T-cell (primary cell): ENCODE measurements at places on chromosomes 12 and 14.

DNA sequence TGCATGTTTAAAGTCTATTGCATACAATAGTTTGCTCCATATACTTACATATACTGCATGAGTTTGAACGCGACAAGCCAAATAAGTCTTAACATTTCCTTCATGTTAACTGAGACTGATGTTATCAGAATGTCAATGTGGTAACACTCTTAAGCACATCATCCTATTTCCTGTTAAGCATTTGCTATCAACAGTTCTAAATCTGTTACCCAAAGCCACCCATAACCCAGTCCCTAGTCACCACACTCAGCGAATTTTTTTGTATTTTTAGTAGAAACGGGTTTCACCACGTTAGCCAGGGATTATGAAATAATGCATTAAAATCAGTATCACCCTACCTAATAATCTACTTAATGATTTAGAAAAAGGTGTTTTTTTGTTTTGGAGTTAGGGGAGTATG is 39.4 kb downstream of the HNRNPC start:
- no peak for DNase-seq

GRCh38 chr12:11731042-11731357 is 81.5 kb downstream of the ETV6 start:
- DNase-seq = no peak

DNA sequence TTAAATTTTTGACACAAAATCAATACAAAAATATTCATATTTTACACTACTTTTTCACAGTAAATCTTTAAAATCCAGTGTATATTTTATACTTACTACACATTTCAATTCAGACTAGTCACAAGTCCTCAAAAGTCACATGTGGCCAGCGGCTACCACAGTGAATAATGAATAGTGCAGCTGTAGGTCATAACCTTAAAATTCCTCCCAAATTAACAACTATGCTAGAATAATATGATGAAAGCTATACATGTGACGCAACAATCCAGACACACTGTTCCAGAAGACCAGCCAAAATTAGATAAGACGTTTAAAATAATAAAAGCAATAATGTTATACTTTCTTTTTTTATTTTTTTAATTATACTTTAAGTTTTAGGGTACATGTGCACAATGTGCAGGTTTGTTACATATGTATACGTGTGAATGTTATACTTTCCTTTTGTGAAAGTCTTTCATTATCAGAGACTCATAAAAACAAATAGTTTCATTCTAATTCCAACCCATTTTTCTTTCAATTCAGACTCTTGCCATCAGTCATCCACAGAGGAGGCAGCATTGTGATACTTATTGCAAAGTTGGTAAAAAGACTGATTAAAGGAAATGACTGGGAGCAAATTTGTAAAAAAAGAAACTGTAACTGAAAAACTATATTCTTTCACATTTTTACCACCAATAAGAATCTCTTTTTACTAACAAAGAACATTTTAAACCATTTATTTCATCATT is 67.0 kb downstream of the C2CD5 start:
- DNase-seq = no peak

DNA sequence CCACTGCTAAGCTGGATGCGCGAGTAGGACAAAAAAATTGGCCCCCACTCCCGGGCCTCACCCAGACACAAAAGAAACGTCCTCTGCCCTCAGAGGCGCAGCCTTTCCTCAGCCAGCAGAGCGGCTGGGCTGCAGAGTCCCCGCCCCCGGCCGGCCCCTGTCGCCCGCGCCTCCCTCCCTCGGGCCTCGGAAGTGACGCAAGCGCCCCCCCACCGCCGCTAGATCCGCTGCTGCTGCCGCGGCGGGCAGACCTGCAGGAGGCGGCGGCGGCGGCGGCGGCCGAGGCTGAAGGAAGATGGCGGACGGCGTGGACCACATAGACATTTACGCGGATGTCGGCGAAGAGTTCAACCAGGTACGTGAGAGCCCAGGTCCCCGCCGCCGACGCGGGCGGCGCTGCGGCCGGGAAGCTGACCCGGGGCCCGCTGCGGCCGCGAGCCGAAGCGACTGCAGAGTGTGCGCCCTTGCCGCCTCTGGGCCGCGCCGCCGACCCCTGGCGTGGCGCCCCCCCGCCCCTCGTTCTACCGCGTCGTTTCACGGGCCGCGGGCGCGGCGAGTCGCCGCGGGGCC is at the start of gene CPSF6:
TSS of gene CPSF6 (plus strand) at position 218 of the 570 bp plus-strand sequence. CDS start at position 296, 78 bp downstream.
- DNase-seq = peak; percentile 97

DNA sequence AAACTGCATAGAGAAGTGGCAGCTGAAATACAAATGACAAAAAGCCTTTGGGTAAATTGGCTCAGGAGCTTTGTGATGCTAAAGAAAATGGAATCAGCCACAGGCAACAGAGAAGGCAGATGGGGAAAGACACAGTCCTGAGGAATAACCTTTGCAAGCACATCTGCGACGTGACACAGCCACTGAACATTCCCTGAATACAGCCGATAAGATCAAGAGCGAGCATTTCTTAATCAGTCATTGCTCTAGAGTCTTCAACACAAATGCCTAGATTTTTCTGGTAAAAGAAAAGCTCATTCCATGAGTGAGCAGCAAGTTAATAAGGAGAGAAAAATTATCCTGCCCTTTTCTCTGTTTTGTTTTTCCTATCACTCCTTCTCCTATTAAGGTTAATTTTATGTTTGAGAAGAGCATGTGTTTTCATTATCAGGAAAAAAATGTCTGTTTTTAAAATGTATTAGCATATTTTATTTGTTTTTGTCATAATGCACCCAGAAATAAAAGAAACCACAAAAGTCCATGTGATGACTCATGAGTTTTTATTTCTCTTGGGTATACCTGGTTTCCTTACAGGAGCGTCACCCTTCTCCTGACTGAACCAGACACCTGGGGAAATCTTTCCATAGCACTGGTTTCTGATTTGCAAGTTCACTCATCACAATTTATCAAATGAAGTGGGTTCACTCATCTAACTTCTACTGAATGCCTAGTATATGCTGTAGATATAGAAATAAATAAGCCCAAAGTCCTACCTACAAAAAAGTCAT is 45.4 kb upstream of the PCED1B start:
- DNase-seq = no peak

DNA sequence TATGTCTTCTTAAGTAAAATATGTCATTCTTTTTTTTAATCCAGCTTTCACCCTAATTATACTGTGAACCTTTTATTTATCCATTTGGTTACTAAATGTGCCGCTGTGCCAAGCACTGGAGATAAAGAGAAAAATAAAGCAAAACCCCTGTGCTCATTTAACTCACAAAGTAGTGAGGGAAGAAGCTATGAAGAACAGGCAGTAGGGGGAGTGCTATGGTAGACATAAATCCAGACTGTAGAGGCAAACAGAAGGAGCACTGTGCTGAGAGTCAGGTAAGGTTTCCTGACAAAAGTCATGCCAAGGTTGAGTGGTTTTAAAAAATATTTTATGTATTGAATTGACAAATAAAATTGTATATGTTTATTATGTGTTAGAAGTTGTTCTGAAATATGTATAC is 188.5 kb upstream of the SYT10 start:
- no peak for DNase-seq

DNA sequence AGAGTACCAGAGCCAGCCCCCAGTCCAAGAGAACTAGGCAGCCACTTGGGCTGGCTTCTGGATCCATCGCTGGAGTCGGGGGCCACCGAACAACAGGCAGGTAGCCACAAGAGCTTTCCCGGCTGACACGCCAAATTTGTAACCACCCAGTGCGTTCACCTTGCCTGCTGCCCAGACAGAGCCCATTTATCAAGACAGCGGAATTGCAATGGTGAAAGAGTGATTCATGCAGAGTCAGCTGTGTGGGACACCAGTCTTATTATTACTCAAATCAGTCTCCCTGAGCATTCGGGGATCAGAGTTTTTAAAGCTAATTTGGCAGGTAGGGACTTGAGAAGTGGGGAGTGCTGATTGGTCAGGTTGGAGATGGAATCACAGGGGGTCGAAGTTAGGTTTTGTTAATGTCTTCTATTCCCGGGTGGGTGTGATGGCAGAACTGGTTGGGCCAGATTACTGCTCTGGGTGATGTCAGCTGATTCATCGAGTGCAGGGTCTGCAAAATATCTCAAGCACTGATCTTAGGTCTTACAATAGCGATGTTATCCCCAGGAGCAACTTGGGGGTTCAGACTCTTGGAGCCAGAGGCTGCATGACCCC is 64.3 kb downstream of the PDE6H start:
- DNase-seq = no peak

- no peak for DNase-seq
Measured at GRCh38 chr14:51356381-51356780, 116.3 kb downstream of the TMX1 start.

DNA sequence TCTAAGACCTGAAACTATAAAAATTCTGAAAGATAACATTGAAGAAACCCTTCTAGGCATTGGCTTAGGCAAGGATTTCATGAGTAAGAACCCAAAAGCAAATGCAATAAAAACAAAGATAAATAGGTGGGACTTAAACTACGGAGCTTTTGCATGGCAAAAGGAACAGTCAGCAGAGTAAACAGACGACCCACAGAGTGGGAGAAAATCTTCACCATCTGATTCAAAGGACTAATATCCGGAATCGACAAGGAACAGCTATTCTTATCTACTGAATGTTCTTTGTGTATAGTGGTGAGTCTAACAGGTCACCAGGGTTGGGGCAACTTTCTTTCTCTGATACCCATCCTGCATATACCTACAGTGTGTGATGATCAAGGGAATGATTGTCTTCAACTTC is 198.6 kb downstream of the CCDC91 start:
- DNase-seq = no peak

- no peak for DNase-seq
Measured at GRCh38 chr12:32420356-32420755, 21.0 kb downstream of the FGD4 start.

- no peak for DNase-seq
Measured at GRCh38 chr14:87108726-87109125, 884.3 kb downstream of the GALC start.

- DNase-seq = no peak
Measured at GRCh38 chr12:26287671-26288381, 92.5 kb downstream of the SSPN start.

DNA sequence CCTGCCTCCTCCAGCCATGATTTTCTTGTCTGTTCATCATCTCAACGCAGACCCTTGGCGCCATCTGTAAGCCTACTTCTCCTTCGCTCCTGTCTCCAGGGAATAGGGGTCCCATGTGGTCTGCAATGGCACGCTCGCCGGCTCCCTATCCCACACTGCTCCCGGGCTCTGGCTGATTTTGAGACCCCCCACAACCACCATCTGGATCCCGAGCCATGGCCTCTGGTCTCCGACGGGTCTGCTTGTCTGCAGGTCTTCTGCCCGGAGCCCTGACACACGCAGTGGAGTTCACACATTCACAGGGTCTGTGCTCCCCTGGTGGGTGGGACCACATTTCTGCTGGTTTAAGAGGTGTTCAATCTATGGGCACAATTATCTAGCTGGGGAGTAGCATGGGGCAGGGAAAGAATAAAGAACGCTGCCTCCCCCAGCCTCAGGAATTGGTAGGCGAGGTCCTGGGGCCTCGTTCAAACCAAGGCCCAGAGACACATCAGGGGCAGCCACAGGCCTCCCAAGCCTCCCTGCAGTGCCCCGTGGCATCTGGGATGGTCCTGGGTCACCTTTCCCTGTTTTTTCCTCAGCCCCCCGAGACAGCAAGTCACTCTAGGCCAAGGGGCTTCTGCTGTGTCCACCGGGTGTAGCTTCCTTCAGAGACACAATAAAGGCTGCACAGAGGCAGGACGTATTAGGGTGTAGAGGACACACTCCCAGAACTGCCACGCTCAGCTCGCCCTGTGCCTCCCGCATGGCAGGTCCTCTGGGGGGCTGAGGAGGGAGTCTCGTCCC is 21.5 kb downstream of the FZD10 start:
- DNase-seq = no peak

- peak; percentile 35 for DNase-seq
Measured at GRCh38 chr12:95218150-95219133, 835 bp downstream of the VEZT start.

- DNase-seq = no peak
Measured at GRCh38 chr14:60183741-60184140, 18.5 kb upstream of the DHRS7 start.

GRCh38 chr12:95755261-95755865 is 35.2 kb downstream of the NTN4 start:
- DNase-seq = no peak

DNA sequence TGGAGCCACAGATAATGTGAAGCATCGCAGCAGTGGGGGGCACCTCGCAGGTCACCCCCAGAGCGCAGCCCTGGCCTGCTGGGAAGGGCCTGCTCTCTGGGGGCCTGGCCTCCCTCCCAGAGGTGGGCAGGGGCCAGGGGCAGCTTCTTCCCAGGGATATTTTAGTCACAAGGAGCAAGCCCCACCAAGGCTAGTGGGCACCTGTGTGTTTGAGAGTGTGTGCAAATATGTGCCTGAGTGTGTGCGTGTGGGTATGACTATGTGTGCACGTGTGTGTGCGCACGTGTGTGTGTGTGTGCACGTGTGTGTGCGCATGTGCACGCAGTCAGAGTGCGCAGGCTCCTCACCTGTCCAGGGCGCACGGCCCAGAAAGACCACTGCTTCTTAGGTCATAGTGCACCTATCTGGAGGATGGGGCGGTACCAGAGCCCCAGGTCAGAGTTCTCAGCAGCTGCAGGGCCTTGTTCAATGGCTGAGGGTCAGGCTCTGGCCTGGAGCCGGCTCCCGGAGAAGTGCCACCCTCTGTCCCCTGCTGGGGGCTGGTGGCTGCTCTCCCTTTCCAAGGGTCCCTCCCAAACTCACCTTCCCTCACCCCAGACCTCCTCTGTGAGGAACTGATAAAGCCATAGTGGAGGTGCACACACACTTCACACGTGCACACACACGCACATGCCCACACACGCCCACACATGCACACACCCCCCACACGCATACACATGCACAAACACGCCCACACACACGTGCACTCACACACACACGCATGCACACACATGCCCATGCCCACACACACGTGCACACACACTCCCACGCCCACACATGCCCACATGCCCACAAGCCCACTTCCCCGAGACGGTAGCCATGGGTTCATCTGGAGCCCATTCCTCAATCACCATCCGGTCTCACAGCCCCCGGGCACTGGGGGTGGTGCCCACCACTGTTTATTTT is 128.5 kb downstream of the KIF26A start:
- DNase-seq = no peak

DNA sequence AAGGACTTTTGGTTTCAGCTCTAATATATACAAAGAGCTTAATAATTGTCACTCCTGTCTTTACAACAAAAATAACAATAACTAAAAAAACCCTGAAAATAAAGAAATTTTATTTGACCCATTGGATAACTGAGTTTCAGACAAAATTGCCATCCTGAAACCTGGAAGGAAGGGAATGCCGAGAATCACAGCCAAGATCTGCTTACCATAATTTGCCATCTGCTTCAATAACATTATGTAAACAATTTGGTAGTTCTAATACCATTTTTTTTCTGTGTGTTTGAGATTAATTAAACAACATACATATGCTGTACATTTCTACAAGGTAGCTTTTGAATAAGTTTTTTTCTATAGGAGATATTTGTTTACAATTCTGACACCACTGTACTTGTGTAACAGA is 596.3 kb upstream of the MGAT4C start:
- DNase-seq = no peak

DNA sequence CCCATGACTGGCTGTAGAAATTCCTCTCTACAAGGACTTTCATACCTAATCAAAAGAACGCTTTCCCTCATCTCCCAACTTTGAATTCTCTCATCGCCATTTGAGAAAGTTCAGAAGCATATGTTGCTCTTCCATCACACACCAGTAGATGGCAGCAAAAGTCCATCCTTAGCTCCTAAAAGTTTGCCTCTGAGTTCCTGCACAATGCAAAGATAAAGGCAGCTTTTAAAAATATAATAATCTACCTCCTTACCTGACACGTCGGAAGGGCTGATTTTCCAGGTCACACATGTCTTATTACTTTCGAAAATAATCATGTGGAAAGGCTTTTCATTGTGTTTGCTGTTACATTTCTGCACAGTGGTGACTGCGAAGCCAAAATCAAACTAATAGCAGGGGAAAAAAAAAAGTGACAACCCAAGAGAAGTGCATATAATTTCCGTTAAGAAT is 456.7 kb upstream of the SEL1L start:
- no peak for DNase-seq
